ENCODE measurements at places on chromosomes 3 and 15. TPM values are rescaled to one million over a fixed set of nuclear protein-coding genes. Genes with fewer than 3 reads are reported as not detected.

PAK6 gene
- 6.8 TPM for polyA plus RNA-seq

SLC9C1 gene
- polyA plus RNA-seq, result 0.48 TPM

BUB1B gene
- 32.2 TPM for polyA plus RNA-seq

CFAP20DC gene
- 4.1 TPM for polyA plus RNA-seq

EFHB gene
- 5.8 TPM for polyA plus RNA-seq

PSMD6 gene
- polyA plus RNA-seq, result 113 TPM

SLC15A2 gene
- 22.0 TPM for polyA plus RNA-seq

ARL14 gene
- polyA plus RNA-seq, result 0.17 TPM

NUSAP1 gene
- polyA plus RNA-seq, result 90.6 TPM

- DNase-seq, result no peak
Measured at GRCh38 chr3:156611870-156612494, 57.1 kb upstream of the SSR3 start.

DNA sequence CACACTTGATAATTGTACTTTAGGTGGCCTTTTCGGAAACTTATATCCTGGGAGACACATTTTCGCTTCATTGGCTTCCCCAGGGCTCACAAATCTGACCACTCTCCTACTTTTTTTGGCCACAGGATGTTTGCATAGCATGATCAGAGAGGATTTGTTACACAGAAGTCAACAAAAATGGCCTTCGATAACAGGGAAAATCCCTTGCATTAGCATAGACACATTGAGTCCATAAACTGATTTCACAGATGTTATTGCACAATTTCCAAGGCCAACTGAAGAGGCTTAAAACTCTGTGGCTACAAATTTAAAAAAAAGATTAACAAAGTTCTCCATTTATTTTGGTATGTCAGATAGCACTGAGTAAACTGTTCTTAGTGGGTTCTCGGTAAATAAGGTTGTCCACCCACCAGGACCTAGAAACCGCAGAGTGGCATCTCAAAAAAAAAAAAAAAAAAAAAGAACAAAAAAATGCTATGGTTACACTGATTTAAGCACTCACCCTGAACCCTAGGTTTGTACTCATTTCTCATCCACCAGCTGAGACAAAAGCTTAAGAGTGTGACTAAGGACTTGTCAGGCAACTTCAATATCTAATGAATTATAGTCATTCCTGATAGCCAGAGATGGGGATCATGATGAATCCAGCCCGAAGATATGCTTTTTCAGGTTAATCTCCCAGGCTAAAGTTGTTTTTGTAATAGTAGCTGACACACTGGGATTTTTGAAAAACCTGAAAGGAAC is 188.9 kb upstream of the SYNPR start:
- no peak for DNase-seq

DNA sequence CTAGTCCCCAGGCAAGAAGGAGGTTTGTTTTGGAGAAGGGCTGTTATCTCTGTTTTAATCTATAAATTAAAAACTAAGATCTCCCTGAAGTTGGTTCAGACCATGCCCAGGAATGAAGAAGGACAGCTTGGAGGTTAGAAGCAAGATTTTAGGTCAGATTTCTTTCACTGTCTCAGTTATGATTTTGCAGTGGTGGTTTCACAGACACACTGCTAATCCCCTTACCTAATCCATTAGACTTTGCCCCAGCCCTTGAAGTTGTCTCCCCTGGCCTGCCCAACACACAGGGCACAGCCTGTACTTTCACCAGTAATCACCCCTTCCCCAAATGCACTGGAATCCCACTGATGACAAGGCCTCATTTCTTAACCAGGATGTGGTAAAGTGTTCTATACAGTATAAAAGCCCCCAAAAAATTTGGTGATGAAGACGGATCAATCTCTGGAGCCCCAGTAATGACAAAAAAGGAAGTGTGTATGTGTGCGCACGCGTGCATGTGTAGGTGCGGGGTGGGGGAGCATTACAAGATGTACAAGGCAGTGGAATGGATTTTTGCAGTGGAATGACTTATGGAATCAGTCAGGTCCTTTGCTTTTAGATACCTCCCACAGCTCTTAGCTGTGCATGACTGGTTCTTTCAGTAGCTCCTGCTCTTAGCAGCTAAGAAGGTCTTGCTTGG is 73.1 kb upstream of the TERB2 start:
- no peak for DNase-seq

- DNase-seq, result no peak
Measured at GRCh38 chr3:123655400-123655799, 70.5 kb upstream of the HACD2 start.

- no peak for DNase-seq
Measured at GRCh38 chr3:71120012-71120411, 463.5 kb downstream of the FOXP1 start.

GRCh38 chr15:64193971-64194370 is 31.1 kb upstream of the PPIB start:
- no peak for DNase-seq

DNA sequence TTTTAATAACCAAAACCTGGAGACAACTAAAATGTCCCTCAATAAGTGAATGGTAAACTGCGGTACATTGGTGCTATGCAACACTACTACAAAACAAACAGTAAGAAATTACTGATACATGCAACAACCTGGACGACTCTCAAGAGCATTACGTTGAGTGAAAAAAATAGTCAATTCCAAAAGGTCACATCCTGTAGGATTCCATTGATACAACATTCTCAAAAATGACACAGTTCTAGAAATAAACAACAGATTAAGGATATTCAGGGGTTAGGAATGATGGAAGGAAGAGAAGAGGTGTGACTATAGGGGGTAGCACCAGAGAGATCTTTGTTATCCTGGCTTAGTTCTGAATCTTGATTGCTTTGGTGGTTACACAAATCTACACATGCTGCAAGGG is 72.2 kb downstream of the ZNF148 start:
- no peak for DNase-seq

- DNase-seq, result no peak
Measured at GRCh38 chr3:140203510-140203909, 268.5 kb downstream of the CLSTN2 start.

GRCh38 chr15:49036650-49037545 is 9.3 kb downstream of the SECISBP2L start:
- no peak for DNase-seq

Data from renal pelvis (tissue), 12 donors.